ENCODE measurements at places on chromosomes 13 and 19.

DNA sequence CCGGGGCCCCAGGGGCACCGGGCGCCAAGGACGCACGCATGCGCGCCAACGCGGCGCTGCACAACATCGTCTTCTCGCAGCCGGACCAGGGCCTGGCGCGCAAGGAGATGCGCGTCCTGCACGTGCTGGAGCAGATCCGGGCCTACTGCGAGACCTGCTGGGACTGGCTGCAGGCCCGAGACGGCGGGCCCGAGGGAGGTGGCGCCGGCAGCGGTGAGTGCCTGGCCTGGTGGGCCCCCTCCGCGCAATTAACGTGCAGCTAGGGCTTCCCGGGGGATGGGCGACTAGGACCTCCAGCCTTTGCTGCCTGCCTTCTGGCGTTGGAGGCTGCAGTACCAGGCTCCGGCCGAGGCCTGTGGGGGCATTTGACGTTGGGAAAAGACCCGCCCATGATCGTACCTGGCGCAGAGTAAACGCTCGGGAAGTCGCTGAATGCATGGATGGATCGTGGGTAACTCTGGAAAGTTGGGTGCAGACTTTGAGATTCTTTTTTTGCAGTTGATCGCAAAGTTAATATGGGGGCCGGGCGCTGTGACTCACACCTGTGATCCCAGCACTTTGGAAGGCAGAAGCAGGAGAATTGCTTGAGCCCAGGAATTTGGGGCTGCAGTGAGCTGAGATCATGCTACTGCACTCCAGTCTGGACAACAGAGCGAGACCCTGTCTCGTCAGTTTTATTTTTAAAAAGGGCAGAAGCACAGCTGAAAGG lies 7.3 kb downstream of the APC2 start:
- DNase-seq: no peak

DNA sequence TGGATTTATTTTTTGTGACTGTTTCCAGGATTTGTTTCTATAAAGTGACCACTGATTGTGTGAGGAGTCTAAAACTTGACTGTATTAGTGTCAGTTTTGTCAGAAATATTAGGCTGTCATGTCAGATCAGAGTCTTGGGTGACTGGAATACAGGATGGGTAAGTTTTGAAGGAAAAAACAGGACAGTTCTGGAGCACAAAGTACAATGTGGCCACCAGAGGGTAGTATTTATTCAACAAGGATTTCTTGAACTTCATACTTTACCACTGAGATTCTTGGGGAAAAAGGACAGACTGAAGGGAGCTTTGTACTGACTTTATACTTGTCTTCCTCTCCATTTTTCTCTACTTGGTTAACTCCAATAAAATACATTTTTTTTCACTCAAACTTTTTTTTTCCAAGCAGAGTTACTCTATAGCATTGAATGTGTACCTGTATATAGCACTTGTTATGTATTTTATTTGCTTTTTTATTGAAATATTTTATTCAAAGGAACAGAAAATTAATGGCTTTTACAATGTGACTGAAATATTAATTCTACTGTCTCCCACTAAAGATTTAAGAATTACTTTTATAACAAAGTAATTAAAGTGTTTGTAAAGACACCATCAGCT lies 51.1 kb downstream of the LMO7 start:
- no peak for DNase-seq

GRCh38 chr13:59038824-59039223 lies 1124.9 kb downstream of the DIAPH3 start:
- no peak for DNase-seq

GRCh38 chr19:30785458-30786137 lies 413.4 kb downstream of the ZNF536 start:
- DNase-seq: no peak

- DNase-seq: peak; percentile 27
Measured at GRCh38 chr13:26184791-26185250, 37.3 kb downstream of the RNF6 start.

DNA sequence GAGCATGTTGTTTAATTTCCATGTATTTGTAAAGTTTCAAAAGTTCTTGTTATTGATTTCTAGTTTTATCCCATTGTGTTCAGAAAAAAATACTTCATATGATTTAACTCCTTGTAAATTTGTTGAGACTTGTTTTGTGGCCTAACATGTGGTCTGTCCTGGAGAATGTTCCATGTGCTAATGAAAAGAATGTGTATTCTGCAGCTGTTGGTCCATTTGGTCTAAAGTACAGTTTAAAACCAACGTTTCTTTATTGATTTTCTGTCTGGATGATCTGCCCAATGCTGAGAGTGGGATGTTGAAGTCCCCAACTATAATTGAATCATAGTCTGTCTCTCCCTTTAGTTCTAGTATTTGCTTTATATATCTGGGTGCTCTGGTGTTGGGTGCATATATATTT lies 34.9 kb upstream of the TPP2 start:
- no peak for DNase-seq

DNA sequence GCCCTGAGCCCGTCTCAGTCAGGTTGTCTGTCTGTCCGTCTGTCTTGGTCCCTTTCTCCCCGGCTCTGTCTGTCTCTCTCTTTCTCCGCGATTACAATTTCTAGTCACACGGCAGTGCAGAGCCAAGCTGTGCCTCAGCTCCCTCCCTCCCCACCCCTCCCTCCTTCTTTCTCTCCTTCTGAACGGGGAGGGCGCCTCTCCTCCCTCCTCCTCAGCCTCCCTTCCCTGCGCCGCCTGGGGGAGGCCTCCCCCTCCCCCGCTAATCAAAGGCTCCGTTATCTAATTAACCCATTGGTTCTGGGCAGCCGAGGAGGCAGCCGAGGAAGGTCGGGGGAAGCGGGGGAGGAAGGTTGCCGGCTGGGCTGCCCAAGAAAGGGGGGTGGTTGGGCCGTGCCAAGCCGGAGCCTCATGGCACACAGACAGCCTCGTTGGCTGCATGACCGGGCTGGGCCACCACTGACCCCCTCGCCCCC lies 16.5 kb downstream of the LRRC4B start:
- DNase-seq: no peak

- no peak for DNase-seq
Measured at GRCh38 chr13:31048521-31048920, 113.2 kb downstream of the HSPH1 start.

GRCh38 chr13:46192412-46192811 lies 10.4 kb upstream of the LCP1 start:
- DNase-seq: no peak

- DNase-seq: no peak
Measured at GRCh38 chr19:13098277-13099072, 4.2 kb downstream of the LYL1 start.

DNA sequence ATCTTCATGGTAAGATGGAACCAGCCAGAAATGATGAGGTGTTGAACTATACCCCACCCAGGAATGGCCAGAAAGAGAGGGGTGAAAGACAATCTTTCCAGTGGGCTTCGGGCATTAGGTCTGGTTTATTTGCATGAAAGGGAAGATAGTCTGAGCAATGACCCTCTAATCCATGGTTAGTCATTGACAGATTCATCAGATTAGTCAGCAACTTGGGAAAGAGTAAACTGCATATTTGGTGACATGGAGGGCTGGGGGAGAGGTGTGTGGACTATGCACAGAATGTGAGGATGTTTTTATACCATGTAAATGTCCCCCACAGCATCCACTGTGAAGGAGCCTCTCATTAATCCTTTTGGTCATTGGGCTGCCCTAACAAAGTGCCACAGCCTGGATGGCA lies 30.1 kb upstream of the USP12 start:
- DNase-seq: no peak

DNA sequence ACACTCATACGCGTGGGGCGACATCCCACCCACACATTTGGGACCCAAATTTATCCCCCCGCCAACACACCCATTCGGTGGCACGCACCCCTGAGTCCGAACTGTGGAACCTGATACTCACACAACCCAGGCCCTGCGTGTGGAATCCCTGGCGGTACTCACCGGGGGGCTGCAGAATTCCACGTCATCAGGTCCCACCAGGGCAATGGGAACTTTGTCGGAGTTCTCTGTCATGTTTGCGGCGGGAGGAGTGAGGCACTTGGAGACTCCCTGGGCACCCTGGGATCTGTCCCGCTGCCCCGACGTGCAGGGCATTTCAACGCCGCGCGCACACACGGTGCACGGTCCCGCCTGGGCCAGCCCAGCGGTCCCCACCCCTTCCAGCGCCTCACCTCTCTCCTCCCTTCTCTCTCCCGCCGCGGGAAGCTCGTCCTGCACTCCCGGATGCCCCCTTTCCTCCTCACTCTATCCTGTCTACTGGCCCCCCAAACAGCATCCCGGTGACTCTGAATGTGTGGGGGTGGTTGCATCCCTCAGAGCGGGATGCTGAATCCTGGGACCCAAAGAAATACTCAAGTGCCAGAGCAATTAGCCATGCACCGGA lies at the start of gene CNMD:
Gene CNMD (minus strand): TSS at position 353 of the 604 bp plus-strand sequence. CDS start 119 bp downstream, at position 234.
- DNase-seq: no peak

DNA sequence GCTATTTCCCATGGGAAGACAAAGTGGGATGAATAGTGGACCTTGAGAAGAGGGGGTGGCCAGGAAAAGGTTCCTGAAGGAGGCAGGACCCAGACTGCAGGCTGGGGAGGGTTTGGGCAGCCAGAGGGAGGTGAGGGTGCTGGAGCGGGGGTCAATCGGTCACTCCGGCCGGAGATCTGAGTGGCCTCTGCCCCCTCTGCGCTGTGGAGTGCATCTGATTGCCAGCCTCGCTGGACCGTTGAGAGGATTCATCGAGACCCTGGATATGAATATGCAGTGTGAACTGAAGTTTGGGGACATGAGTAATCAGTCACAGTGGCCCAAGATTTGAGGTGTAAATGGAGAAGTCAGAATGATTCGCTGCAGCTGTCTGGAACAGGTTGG lies 5.5 kb upstream of the ZNF580 start:
- DNase-seq: no peak

DNA sequence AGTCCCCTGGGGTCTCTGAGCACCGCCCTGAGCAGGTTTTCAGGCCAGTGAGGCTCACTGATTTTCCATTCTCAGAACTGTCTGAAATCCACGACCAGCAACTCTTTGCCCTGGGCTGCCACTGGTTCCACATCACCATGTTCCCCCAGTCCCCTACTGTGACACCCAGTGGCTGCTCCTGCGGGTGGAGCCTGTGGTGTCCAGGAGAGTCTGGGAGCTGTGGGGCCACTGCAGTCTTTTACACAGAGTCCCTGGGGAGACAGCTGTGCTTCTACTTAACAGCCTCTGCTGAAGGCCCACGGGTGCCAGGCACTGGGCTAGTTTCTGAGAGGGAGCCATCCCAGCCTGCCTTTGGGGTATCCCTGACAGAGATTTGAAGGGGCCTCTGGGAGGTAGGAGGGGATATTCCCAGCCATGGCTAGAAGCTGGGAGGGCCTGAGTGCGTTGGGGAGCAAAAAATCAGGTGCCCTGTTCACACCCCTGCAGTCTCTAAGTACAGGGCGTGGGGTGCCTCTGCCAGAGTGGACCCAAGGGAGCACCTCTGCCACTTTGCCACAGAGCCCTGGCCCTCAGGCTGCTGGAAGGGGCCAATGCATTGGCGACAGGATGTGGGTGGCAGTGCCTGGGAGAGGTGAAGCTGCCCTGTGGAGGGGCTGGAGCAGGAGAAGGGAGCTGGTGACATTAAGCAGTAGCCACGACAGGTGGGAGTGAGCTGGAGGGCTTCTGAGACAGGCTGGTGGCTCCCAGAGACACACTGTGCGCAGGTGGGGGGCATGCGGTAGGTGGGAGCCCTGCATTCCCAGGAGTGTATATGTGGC lies 200.2 kb upstream of the ZNF536 start:
- DNase-seq: no peak

DNA sequence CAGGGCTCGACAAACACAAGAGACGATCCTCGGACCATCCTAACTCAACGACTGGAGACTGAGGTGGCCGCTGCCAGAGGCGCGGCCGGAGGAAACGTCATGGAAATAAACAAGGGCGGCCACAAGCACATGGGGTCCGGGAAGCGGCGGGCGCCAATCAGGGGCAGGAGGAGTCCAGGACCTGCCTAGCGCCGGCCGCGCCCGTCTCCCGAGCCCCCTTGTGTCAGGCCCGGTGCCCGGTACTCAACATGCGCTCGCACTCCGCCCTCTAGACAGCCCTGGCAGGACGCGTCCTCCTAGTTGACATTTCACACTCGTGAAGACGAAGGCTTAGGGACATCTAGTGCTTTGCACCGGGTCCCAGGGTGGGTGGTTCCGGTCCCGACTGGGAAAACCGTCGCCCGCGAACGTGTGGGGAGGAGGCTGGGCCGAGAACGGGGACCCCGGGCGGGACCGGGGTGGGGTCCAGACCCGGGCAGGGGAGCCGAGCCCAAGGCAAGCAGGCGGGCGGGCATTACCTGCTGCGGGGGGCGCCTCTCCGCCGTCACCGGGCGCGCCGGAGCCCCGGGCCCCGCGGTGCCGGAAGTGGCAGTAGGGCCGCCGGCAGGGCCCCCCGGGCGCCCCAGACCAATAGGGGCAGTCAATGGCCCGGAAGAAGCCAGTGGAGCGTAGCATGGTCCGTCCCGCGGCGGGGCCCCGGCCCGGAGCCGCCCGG lies 442 bp downstream of the REXO1 start:
- DNase-seq: no peak

- no peak for DNase-seq
Measured at GRCh38 chr13:31032528-31033113, 100.2 kb downstream of the TEX26 start.

GRCh38 chr19:1773184-1773583 lies 19.9 kb downstream of the ONECUT3 start:
- DNase-seq: no peak

DNA sequence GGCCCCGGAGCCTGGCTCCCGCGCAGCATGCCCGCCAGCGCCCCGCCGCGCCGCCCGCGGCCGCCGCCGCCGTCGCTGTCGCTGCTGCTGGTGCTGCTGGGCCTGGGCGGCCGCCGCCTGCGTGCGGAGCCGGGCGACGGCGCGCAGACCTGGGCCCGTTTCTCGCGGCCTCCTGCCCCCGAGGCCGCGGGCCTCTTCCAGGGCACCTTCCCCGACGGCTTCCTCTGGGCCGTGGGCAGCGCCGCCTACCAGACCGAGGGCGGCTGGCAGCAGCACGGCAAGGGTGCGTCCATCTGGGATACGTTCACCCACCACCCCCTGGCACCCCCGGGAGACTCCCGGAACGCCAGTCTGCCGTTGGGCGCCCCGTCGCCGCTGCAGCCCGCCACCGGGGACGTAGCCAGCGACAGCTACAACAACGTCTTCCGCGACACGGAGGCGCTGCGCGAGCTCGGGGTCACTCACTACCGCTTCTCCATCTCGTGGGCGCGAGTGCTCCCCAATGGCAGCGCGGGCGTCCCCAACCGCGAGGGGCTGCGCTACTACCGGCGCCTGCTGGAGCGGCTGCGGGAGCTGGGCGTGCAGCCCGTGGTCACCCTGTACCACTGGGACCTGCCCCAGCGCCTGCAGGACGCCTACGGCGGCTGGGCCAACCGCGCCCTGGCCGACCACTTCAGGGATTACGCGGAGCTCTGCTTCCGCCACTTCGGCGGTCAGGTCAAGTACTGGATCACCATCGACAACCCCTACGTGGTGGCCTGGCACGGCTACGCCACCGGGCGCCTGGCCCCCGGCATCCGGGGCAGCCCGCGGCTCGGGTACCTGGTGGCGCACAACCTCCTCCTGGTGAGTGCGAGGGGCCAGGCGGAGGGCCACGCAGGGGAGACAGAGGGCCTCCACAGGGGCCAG lies at the start of gene KL:
Gene KL (plus strand): TSS at position 10 of the 909 bp plus-strand sequence. CDS start 18 bp downstream, at position 28.
- DNase-seq: no peak

DNA sequence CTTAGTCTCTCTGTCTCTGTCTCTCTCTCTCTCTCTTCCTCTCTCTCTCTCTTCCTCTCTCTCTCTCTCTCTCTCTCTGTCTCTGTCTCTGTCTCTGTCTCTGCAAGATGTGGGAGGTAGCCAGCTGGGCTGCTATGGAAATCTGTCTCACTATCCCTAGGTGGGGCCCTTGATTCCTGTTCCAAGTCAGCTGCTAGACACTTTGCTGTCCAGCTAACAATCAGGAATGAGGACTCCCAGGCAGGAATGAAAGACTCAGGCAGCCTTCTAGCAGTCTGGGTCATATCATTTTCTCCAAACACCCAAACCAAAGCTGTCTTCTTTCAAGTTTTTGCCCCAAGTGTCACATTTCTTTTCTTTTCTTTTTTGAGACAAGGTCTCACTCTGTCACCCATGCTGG lies 23.2 kb downstream of the CATSPERD start:
- no peak for DNase-seq
